ENCODE measurements at places on chromosomes 7 and 10.

DNA sequence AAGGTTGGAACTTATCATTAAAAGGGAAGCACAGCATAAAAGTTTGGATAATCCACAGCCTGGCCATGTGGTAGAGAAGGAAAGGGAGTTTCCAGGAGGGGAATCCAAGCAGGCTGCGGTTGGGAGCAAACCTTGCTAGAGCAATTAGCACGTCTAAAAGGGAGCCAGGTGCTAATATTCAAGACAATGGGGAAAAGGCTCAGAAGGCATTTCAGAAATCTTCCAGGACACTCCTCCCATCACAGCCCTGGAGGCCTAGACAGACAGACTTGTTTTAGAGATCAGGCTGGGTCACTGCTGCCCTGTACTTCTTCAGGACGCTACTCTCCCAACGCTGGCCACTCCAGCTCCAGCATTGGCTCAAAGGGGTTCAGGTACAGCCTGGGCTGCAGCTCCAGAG lies 96.2 kb upstream of the KAT6B start:
- H3K36me3 ChIP-seq = no peaks in the 10 kb centered on the region
- no peak for DNase-seq

- H3K4me1 ChIP-seq = no peaks in the 10 kb centered on the region
- no peak overlapping the region for H3K4me3 ChIP-seq
- H3K36me3 ChIP-seq = no peaks in the 10 kb centered on the region
- H3K27me3 ChIP-seq = no peaks in the 10 kb centered on the region
- DNase-seq = no peak
These were observed 470.5 kb upstream of the LRRTM3 start for GRCh38 chr10:66455304-66455703.

- no peaks in the 10 kb centered on the region for H3K27me3 ChIP-seq
- H3K36me3 ChIP-seq = peaks cover 57% of the 10 kb centered on the region
- no peak for DNase-seq
- H3K4me1 ChIP-seq = peaks cover 13% of the 10 kb centered on the region
- no peak overlapping the region for H3K27ac ChIP-seq
- no peak overlapping the region for H3K4me3 ChIP-seq
These were observed 1.8 kb downstream of the UFSP1 start for GRCh38 chr7:100887516-100888290.

DNA sequence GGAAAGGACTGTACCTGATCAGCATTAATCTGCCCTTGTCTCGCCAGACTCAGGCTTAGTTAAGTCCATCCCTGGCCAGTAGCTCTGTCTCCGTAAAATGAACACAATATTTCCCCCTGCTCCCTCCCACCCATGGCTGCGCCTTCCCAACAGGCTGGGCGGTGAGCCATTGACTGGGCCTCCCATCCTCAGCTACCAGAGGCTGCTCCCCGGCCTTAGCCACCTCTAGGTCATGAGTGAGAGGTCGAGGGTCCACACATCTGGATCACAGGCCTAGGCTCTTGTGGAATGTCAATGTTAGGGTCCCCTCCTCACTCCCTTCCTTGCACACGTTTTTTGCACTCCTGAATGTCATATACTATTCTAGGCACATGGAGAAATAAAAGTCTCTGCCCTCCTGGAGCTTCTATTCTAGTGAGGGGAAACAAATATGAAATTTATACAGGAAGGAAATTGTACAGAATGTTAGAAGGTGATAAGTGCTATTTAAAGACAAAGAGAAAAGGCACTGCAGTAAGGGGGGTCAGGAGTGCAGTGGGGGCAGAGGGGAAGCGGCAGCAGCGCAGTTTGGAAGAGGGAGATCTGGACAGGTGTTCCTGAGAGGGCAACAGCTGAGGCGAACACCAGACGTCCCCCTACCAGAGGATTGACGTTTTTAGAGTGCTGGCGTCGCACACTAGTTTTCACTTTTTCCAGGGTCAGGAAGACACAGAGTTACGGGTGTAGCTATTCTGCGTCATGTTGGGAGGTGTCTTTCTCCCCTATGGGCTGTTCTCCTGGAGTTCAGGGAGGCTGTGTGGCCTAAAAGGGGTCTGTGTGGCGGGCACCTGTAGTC lies 17.2 kb upstream of the EIF5AL1 start:
- DNase-seq = no peak
- no peak overlapping the region for H3K27ac ChIP-seq
- H3K4me3 ChIP-seq = no peak overlapping the region
- no peaks in the 10 kb centered on the region for H3K36me3 ChIP-seq
- no peaks in the 10 kb centered on the region for H3K27me3 ChIP-seq

DNA sequence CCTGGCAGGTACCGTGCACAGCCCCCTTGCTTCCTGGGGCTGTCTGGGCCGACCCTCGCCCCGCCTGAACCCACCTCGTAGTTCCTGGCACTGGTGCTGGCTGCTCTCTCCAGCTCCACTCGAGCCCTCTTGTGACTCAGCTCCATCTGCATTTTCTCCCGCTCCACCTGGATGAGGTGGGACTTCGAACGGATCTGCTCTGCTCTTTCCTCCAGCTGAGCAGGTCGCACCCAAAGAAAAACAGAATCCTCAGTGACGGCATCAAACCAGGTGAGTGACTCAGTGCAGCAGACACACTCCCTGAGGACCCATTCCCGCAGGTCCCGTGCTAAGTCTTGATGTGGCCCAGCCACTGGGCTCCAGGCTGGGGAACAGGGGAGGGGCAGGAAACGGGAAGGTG lies 7.4 kb downstream of the MAD1L1 start:
- DNase-seq = no peak
- H3K36me3 ChIP-seq = peaks cover 37% of the 10 kb centered on the region
- H3K27ac ChIP-seq = no peak overlapping the region
- no peaks in the 10 kb centered on the region for H3K27me3 ChIP-seq

DNA sequence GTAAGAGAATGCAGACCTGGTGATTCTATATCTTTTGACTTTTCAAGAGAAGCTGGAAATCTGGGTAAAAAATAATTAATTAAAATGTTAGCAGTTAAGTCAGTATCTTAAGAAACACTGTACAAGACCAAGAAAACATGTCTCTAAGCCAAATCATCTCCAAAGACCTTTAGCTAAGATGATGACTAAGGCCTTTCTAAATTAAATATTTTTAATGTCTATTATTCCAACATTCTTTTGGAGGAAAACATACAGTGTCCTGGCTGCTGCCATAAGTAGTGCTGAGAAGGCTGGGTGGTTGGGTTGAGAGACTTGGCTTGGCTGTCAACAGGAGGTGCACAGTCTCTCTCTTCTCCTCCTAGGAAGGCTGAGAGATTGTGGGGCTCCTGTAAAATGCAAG lies 20.3 kb downstream of the STARD3NL start:
- peaks cover 15% of the 10 kb centered on the region for H3K4me1 ChIP-seq
- H3K4me3 ChIP-seq = no peak overlapping the region
- H3K36me3 ChIP-seq = peaks cover 6% of the 10 kb centered on the region

DNA sequence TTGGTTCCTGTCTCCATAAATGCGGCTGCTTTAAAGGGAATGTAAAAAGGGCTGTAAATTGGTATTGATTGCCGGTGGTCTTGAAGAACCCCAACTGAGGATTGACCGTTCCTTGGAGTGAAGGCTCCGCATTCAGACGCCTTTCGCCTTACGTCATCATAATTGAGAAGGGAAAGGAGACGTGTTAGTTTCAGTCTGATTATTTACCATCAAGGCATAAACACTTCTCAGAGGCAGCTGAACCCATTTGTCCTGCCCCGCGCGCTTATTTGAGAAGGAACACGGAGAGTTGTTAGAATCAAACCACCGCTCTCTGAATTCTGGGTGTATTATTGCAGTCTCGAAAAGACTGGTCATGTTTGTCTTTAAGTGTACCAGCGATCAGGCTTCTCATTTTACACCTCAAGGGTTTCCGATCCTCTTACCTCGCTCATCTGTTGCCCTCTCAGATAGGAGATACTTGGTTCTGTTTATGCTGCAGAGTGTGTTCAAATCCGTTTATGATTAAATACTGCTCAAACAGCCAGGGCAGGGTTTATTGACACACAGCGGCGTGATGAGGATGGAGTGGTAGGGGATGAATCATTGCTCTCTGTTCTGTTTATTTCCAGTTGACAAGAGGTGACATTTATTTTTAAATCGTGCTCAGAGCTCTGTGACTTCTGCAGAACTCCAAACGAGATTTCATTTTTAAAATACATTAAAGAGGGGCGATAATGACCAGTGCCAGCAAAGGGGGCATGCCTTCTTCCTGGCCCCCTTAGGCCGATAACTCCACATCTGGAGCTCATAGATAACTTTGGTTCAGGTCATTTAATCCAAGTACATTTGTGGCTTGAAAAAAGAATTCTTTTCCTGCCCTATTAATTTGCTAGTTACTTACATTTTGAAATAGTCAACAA lies 30.4 kb downstream of the FOXK1 start:
- H3K27ac ChIP-seq = no peak overlapping the region
- DNase-seq = no peak
- H3K36me3 ChIP-seq = no peaks in the 10 kb centered on the region
- peaks cover 5% of the 10 kb centered on the region for H3K4me1 ChIP-seq

GRCh38 chr7:47416492-47417480 lies 165.1 kb downstream of the TNS3 start:
- peak overlapping the region; percentile 8 for H3K27ac ChIP-seq
- peak; percentile 61 for DNase-seq
- H3K4me1 ChIP-seq = peaks cover 5% of the 10 kb centered on the region
- H3K36me3 ChIP-seq = peaks cover 47% of the 10 kb centered on the region

DNA sequence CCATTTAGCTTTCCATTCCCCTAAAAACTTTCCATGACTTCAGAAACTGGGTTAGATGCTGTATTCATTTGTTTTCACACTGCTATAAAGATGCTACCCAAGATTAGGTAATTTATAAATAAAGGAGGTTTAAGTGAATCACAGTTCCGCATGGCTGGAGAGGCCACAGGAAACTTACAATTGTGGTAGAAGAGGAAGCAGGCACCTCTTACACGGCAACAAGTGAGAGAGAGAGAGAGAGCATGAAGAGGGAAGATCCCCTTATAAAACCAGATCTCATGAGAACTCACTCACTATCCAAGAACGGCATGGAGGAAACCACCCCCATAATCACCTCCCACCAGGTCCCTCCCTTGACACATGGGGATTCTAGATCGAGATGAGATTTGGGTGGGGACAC lies 336.8 kb downstream of the TFEC start:
- H3K4me3 ChIP-seq = no peak overlapping the region
- H3K4me1 ChIP-seq = no peaks in the 10 kb centered on the region
- no peak overlapping the region for H3K27ac ChIP-seq
- H3K27me3 ChIP-seq = no peaks in the 10 kb centered on the region

DNA sequence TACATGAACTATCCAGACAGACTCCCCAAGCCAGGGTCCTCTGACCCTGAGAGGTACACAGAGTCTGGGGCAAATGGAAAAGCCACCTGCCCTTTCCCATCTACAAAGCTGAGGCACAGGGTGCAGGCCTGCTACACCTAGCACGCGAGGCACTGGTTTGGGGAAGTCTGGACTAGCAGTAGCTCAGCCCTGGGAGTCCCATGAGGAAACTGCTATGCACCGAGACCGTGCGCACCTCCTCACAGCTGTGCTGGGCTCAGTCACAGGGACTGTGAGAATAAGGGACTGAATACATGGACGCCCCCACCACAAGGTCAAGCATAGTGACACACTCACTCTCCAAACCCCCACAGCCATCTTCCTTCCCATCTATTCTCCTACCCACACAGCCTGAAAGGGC lies 8.2 kb downstream of the MAT1A start:
- H3K36me3 ChIP-seq = no peaks in the 10 kb centered on the region
- H3K4me3 ChIP-seq = no peak overlapping the region
- DNase-seq = no peak

DNA sequence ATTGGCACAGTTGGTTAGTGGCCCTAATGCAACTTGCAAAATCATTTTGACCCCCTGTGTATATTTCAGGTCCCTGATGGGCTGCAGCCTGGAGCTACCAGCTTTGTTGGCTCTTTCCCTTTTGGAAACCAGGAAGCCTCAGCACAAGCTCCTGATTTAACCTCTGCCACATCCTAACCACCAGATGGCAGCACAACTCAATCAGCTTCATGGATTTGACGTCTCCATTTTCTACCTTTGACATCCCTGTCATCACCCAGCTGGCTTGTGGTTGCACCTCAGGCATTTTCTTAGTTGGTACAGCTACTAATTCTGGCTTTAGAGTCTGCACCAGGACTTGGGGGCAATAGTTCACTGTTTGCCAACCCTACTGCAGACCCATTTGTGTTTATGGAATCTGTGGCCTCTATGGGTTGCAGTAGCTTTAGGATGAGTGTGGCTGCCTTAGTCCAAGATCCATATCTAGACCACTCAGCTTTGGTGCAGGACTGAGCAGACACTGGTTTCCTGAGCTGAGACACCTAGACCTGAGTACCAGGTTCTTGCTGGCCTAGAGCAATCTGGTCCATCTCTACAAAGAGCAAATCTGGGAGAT lies 456.2 kb downstream of the REEP3 start:
- H3K4me1 ChIP-seq = no peaks in the 10 kb centered on the region
- no peaks in the 10 kb centered on the region for H3K27me3 ChIP-seq

GRCh38 chr10:12228851-12229250 lies 32.9 kb downstream of the CDC123 start:
- DNase-seq = no peak
- no peaks in the 10 kb centered on the region for H3K27me3 ChIP-seq
- peaks cover 5% of the 10 kb centered on the region for H3K4me1 ChIP-seq
- H3K4me3 ChIP-seq = no peak overlapping the region
- H3K36me3 ChIP-seq = peaks cover 19% of the 10 kb centered on the region

- DNase-seq = no peak
- no peak overlapping the region for H3K4me3 ChIP-seq
- peak overlapping the region; percentile 36 for H3K27ac ChIP-seq
- H3K4me1 ChIP-seq = no peaks in the 10 kb centered on the region
- no peaks in the 10 kb centered on the region for H3K36me3 ChIP-seq
- H3K27me3 ChIP-seq = no peaks in the 10 kb centered on the region
These were observed 144.3 kb downstream of the FZD1 start for GRCh38 chr7:91408388-91409154.

GRCh38 chr7:114843102-114843501 lies 78.8 kb upstream of the MDFIC start:
- H3K4me3 ChIP-seq = no peak overlapping the region
- no peaks in the 10 kb centered on the region for H3K36me3 ChIP-seq
- H3K4me1 ChIP-seq = no peaks in the 10 kb centered on the region
- DNase-seq = no peak

GRCh38 chr10:62814756-62815380 lies 1.3 kb downstream of the EGR2 start:
- no peak overlapping the region for H3K27ac ChIP-seq
- peaks cover 8% of the 10 kb centered on the region for H3K27me3 ChIP-seq
- no peaks in the 10 kb centered on the region for H3K36me3 ChIP-seq
- DNase-seq = no peak
- H3K4me3 ChIP-seq = peak overlapping the region; percentile 86
- peaks cover 22% of the 10 kb centered on the region for H3K4me1 ChIP-seq

DNA sequence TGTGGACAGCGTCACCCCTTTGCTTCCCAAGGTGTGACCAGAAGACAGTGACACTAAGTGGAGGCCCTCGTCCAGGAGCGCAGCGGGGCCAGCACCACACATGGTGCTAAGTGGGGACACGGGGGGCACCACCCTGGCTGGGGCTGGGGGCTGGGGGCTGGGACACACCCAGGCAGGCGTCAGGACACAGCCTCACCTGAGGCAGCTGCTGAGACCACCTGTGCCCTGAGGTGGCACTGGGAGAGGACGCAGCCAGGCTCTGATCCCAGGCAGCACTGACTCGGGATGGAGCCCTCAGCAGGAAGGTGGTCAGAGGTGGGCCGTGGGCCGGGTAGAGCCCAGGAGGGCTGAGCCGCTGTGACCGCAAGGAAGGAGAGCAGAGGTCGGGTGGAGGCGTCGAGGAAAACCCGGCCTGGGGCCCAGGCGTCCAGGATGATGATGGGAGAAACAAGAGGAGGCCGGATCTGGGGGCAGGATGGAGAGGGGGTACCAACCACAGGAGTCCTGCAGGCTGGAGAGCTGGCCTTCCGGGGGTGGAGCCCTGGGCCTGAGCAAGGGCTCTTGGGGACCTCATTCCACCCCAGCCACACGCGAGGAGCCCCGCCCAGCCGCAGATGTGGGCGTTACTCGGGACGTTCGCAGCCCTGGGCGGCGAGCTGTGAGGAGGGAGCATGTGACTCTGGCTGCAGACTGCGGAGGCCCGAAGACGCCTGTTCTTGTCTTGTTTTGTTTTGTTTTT lies 22.5 kb downstream of the LRRC27 start:
- H3K27ac ChIP-seq = no peak overlapping the region
- H3K27me3 ChIP-seq = no peaks in the 10 kb centered on the region
- H3K36me3 ChIP-seq = no peaks in the 10 kb centered on the region
- no peaks in the 10 kb centered on the region for H3K4me1 ChIP-seq
